ENCODE measurements at places on chromosomes 1 and 21.

DNA sequence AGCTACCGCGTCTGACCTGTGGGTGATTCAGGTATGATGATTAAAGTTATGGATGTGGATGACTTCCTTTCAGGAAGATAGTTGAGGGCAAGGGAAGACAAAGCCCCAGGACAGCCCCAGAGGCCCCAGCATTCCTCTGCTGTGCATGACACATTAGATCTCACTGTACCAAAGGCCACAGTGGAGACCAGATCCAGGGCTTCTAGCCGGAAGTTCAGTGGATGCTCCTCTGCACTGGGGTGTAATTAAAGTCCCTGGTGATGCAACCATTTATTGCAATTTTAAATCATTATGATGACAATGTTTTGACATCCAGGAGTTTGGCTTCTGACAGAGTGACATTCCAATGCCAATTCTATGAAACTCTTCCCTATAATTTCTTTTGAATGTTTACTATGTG lies 5.0 kb downstream of the C4BPA start:
- no peak for DNase-seq

- DNase-seq, result no peak
Measured at GRCh38 chr1:90509225-90510048, 207.7 kb downstream of the BARHL2 start.

DNA sequence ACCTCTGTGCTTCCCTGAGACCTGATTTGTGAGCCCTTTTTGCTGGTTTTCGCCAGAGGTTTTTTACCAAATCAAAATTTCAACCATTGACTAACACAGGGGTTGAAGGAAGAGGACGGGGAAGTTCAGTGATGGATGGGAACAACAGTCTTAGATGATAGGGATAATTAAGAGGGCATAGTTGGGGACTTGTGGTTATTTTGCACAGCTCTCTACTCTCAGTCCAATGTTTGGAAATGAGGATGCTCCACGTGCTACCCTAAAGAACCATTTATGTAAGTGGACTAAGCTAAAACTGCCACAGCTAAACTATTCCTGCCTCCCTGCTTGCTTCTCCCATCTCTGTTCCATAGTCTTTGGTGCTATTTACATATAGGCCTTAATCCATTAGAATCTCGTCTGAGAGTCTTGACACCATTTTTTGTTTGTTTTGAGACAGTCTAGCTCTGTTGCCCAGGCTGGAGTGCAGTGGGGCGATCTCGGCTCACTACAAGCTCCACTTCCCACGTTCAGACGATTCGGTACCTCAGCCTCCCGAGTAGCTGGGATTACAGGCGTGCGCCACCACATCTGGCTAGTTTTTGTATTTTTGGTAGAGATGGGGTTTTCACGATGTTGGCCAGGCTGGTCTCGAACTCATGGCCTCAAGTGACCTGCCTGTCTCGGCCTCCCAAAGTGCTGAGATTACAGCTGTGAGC lies 684 bp upstream of the MCL1 start:
- DNase-seq, result no peak

- DNase-seq, result no peak
Measured at GRCh38 chr1:111660204-111661150, 40.9 kb downstream of the RAP1A start.

GRCh38 chr1:40905061-40905460 lies 42.9 kb upstream of the CITED4 start:
- no peak for DNase-seq

GRCh38 chr1:45359882-45360513 lies 19.8 kb upstream of the MUTYH start:
- no peak for DNase-seq

DNA sequence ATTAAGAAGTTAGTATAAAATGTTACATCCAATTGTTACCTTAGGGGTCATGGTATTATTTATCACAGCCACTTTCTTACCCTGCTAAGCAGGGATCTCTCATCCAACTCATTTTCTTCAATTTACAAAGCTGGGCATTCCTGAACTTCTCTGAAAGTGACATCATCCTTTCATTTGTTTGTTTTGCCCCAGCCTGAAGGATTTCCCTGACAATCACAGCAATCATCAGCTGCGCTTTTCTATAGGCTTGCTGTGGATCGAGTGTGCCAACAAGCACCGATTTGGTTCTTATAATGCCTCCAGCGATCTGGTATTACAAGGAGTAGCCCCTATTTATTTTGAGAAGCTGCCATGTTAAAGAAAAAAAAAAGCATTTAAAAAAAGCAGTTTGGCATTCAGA lies 240.2 kb downstream of the USH2A start:
- DNase-seq, result peak; percentile 11

- no peak for DNase-seq
Measured at GRCh38 chr1:21212126-21212525, 35.4 kb upstream of the EIF4G3 start.

GRCh38 chr1:67496329-67496728 lies 66.1 kb upstream of the SERBP1 start:
- DNase-seq, result no peak

GRCh38 chr1:218718206-218718605 lies 373.1 kb downstream of the TGFB2 start:
- peak; percentile 31 for DNase-seq

DNA sequence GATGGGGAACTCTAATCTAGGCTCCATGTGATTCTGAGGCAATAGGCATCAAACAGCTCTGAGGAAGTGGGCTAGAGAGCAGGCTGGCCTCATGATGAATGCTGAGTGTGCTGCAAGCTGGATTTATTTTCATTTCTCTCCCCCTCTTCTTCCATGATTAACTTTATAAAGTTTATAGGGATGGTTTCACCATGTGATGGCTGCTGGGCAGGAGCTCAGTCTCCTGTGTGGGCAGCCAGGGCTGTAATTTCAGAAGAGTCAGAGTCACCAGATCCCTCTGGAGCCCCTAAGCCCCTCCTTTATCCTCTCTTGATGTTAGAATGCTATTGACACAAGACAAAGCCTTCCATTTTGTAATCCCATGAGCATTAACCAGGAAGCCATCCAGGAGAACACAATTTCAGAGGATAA lies 143.6 kb downstream of the CNIH3 start:
- DNase-seq, result no peak

DNA sequence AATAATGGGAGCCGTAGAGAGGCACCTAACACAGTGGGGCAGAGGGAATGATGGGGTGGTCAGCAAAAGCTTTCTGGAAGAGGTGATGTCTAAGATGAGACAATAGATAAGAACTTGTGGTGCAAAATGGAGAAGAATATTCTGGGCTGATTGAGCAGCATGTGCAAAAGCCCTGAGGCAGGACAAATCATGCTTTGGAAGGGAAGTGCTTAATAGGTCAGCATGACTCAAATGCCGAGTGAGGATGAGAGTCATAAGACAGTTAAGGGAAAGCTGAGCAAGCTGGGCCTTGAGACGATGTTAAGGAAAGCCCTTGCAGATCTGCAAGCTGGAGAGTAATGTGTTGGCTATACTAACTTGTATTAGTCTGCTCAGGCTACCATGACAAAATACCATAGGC lies 37.3 kb upstream of the ASB17 start:
- DNase-seq, result no peak

- DNase-seq, result no peak
Measured at GRCh38 chr1:60573121-60573520, 499.6 kb upstream of the C1orf87 start.

DNA sequence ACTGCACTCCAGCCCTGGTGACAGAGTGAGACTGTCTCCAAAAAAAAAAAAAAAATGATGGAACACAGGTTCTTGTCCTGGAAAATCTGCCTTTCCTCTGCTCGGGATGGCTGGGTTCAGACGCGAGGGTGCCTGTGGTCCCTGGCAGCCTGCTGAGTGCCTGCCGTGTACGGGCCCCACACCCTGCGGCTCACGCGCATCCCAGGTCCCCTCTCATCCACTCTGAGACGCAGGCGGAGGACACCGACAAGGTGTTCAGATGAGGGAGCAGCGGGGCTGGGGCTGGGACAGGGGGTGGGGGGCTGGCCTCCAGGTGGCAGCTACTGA lies 4.3 kb upstream of the ANKRD65 start:
- no peak for DNase-seq

DNA sequence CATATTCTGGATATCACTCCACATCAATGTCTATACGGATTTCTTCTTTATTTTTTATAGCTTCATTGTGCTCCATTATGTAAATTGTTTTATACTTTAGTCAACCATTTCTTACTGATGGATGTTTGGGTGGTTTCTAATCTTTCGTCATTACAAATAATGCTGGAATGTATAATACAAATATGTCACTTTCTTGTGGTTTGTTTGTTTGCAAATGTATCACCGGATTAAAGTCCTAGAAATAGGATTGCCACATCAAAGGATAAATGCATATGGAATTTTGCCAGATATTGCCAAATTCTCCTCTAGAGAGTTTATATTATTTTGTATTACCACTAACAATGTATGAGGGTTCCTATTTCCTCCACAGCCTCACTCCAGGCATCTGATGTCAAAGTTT lies 48.7 kb upstream of the PRDM2 start:
- DNase-seq, result no peak

DNA sequence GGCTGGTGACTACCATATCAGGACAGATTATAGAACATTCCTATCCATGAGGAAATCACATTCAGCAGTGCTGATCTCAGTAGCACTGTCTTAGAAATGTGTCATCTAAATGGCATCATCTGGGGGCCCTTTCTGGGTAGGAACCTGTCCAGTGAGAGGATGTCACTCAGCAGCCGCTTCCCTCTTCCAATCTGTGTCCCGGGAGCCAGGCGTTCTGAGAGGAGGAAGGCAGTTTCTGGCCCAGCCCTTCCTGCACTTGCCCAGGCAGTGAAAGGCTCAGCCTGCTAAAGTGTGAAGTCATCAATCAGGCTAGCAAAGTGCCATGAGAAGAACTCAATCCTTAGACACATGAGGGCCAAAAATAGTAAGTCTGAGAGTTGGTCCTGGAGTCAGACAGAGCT lies 25.6 kb downstream of the RAB4A start:
- DNase-seq, result peak; percentile 43

DNA sequence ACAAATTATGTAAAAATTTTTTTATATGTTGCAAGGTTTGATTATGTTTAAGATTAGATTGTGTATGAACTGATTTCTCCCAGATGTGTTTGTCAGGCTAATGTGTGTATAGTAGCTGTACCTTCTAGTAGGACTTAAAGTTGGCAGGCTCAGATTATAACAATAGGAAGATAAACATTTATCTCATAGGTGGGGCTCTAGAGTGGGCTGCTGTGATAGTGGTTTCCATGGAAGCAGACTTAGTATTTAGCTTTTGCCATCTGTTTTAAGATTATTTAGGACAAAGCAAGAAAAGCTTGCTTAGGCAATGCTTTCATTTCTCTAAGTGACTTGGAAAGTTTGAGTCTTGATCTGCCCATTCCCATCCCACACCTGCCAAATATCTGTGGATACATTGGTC lies 187.7 kb upstream of the CACYBP start:
- no peak for DNase-seq

DNA sequence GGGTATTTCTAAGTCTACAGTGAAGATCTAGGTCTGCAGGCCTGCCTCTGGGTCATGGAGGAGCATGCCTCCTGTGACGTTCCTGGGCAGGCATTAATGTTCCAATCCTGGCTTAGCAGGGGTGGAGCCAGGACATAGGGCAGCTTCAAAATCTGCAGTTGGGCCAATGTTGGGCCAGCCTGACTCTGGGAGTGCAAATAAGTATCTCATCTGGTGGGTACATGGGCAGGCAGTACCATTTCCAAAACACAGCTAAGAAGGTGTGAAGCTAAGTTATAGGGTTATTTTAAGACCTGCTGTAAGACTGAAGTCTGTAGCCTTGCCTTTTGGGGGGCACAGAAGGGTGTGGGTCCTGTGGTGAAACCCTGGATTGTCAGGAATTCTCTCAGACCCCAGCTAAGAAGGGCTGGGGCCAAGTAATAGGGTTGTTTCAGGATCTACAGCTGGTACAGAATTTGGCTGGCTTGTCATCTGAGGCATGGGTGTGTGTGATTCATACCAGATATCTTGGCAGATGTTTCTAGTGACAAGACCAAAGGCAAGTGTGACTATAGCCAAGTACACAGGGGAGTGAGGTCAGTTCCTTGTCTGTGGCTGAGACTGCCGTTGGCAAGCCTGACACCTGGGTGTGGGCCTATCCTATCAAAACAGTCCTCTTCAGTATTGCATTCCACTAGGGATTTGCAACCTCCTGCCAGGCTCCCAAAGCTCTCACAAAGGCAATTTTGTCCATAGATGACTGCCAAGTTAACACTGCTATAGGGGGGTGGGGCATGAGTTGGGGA lies 468.7 kb upstream of the B3GALT2 start:
- DNase-seq, result no peak

- peak; percentile 93 for DNase-seq
Measured at GRCh38 chr21:42997053-42997452, 22.7 kb downstream of the PKNOX1 start.

DNA sequence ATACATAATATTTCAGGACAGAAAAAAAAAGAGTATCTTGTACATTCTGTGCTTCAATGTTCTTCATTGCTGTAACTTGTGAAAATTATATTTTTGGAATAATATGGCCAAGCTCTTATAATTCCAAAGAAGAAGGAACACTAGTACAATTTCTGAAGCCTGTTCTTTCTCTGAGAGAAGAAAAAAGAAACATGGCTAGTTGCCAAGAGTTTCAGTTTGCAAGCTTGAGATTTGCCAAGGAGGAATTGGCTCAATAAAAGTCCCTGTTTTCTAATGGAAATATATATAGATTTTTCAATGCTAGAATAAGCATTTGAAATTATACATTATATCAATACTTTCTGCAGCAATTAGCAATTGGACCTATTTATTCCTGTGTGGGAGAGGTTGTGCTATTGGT lies 285.2 kb upstream of the NEGR1 start:
- DNase-seq, result no peak

DNA sequence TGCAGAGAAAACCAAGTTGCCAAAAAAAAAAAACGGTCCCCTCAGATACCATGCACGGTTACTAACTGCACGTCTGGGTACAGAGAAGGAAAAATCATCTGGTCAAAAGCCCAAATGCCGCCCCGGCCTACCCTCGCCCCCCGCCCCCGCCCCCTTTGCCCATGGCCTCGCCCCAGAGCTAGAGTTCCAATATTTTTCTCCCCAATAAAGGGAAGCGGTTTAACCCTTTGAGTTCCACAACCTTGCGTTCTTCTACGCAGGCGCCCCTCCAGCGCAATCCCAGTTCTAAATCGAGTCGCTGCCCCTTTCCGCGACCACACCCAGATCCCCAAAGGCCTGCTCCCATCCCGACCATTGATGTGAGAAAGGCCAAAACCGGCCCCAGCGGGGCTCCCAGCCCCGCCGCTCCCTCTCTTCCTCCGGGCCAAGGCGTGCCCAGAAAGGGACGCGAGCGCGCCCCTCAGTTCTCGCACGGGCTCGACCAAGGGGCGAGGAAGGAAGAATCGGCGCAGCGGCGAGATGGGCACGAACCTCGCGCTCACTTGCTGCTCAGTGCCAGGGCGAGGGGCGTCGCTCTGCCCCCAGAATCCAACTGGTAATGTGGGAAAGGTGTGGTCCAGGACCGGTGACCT lies 797 bp downstream of the WDR47 start:
- DNase-seq, result no peak

GRCh38 chr1:218444173-218444572 lies 99.0 kb downstream of the TGFB2 start:
- no peak for DNase-seq
